ENCODE measurements at places on chromosomes 5 and 9. TPM values are rescaled to one million over a fixed set of nuclear protein-coding genes. Genes with fewer than 3 reads are reported as not detected.

The SMIM32 gene
- not detected for total RNA-seq

The CAAP1 gene
- total RNA-seq: 24.7 TPM

The ENTPD8 gene
- not detected for total RNA-seq

The RASEF gene
- total RNA-seq: under 0.01 TPM

The RELL2 gene
- total RNA-seq: 3.1 TPM

The IL3 gene
- not detected for total RNA-seq

The SPINK7 gene
- not detected for total RNA-seq

The TPD52L3 gene
- total RNA-seq: not detected

The C1QTNF2 gene
- not detected for total RNA-seq

The GPR151 gene
- not detected for total RNA-seq

The PCDHGB4 gene
- 5.6 TPM for total RNA-seq

The TRIM7 gene
- total RNA-seq: 15.4 TPM

The GRXCR2 gene
- total RNA-seq: not detected

The NMUR2 gene
- not detected for total RNA-seq

The FGFR4 gene
- total RNA-seq: 4.2 TPM

The PCDHAC1 gene
- under 0.01 TPM for total RNA-seq

The GRAMD2B gene
- 3.4 TPM for total RNA-seq

The SLC27A6 gene
- total RNA-seq: 0.07 TPM

The PCDHGC5 gene
- 1.1 TPM for total RNA-seq

The OBP2B gene
- total RNA-seq: not detected

The PDCD1LG2 gene
- 16.1 TPM for total RNA-seq

The LECT2 gene
- not detected for total RNA-seq

The MAN1B1 gene
- 45.7 TPM for total RNA-seq

The APBA1 gene
- total RNA-seq: 12.1 TPM

The PCDH12 gene
- total RNA-seq: 35.1 TPM

The PHF24 gene
- total RNA-seq: not detected

The EGFL7 gene
- total RNA-seq: 489 TPM

The NUDCD2 gene
- total RNA-seq: 9.7 TPM

The C1QTNF3 gene
- total RNA-seq: 0.80 TPM

The UBAP2 gene
- 38.1 TPM for total RNA-seq

The DIRAS2 gene
- total RNA-seq: not detected

The GFRA3 gene
- not detected for total RNA-seq

The ANKHD1 gene
- 111 TPM for total RNA-seq

The SLC28A3 gene
- not detected for total RNA-seq

The PTGES gene
- total RNA-seq: not detected

The DDX4 gene
- total RNA-seq: not detected

The IL9 gene
- not detected for total RNA-seq

The PLAC8L1 gene
- total RNA-seq: not detected

The ANKRD20A1 gene
- total RNA-seq: 6.6 TPM

The CDH6 gene
- total RNA-seq: 0.13 TPM

The GARIN3 gene
- not detected for total RNA-seq

The C5orf58 gene
- not detected for total RNA-seq

The ECSCR gene
- 317 TPM for total RNA-seq

The OSTF1 gene
- 75.7 TPM for total RNA-seq

The IL17B gene
- total RNA-seq: not detected

The HRH2 gene
- not detected for total RNA-seq

The EGFLAM gene
- total RNA-seq: 1.7 TPM

The CBY3 gene
- total RNA-seq: not detected

The C6 gene
- not detected for total RNA-seq

The SMIM3 gene
- 1.7 TPM for total RNA-seq

The CEP72 gene
- 7.8 TPM for total RNA-seq

The GRK6 gene
- 30.7 TPM for total RNA-seq

The ANXA2R gene
- 2.1 TPM for total RNA-seq

The HBEGF gene
- total RNA-seq: 27.8 TPM

The PCDHA13 gene
- total RNA-seq: not detected

The MYMK gene
- total RNA-seq: not detected

The SLC6A7 gene
- total RNA-seq: not detected
